SW 1271 (cell line): ENCODE measurements at places on chromosomes 2 and 18.

DNA sequence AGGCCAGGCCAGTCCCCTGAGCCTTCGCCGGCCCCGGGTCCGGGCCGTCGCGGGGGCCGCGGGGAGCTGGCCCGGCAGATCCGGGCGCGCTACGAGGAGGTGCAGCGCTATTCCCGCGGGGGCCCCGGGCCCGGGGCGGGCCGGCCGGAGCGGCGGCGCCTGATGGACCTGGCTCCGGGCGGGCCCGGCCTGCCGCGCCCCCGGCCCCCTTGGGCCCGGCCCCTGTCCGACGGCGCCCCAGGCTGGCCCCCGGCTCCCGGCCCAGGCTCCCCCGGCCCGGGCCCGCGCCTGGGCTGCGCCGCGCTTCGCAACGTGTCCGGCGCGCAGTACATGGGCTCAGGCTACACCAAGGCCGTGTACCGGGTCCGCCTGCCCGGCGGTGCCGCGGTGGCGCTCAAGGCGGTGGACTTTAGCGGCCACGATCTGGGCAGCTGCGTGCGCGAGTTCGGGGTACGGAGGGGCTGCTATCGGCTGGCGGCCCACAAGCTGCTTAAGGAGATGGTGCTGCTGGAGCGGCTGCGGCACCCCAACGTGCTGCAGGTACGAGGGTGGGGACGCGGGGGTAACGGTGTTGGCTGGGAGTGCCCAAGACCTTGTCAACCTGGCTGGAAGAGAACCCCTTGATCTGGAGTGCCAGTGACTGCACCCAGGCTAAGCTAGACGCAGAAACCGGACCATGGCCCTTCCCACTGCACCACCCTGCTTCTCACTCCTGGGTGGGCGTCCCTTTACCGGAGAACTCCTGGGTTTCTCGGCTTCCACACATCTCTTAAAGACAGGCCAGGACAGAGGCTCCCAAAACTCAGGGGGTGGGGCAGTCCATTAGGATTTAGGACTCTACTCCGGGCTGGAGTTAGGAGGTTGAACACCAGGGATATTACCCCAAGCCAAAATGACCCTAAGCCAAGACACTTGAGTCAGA, 739 bp downstream of the PKDCC start:
- DNase-seq, result no peak

DNA sequence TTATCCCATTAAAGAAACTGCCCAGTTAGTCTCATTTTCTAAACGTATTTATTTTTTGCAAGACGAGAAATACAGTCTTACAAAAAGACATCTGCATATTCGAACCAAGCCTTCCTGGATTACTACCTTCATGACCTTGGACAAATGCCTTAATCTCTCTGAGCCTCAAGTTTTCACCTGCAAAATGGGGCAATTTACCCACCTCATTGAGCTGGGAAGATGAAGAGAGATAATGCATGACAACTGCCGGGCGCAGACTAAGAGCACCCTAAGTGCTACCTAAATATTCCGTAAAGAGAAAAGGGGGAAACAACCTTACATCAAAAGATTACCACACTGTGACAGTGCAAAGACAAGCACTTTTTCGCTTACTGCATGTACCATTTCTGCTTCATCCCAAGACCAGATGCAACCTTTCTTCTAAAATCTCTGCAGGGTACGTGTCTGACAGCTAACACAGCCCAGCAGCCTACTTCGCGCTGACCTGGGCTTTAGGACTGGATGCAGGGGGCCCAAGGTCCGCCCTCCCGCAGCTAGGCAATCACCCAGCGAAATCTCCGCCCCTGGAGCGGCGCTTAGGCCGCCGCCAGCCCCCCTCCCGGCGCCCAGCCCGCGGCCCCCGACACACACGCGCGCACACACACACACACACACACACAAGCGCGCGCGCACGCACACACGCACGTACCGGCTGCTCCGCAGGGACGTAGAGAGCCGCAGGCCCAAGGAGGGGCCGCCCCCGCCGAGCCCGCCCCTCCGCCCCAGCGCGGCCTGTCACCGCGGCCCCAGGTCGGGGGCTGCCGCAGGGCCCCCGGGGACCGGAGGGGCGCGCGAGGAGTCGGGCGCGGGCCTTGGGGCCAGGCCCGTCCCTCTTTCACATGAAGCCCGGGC, 766 bp downstream of the MAP3K2 start:
- DNase-seq, result peak; percentile 53

GRCh38 chr2:36461039-36461681, 105.6 kb downstream of the CRIM1 start:
- DNase-seq, result peak; percentile 86

- no peak for DNase-seq
Measured at GRCh38 chr2:205712508-205712907, 30.2 kb downstream of the NRP2 start.

- DNase-seq, result no peak
Measured at GRCh38 chr18:53819174-53819573, 405.3 kb downstream of the MBD2 start.

DNA sequence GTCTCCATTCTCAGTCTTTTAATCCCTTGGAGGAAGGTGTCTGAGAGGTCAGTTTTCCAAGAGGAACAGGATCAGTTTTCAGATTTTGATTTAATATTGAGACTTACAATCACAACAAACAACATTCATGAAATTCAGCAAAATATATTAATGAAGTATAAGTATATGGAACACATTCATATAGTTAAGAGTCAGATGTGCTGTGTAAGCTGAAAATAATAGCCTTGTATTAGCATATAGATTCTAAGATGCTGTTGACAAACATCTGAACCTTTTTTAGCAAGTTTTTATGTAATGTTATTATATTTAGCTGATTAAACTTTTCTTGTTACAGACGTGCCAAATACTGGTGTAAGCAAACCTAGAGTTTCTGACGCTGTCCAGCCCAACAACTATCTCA, 163.9 kb downstream of the PKP4 start:
- no peak for DNase-seq

DNA sequence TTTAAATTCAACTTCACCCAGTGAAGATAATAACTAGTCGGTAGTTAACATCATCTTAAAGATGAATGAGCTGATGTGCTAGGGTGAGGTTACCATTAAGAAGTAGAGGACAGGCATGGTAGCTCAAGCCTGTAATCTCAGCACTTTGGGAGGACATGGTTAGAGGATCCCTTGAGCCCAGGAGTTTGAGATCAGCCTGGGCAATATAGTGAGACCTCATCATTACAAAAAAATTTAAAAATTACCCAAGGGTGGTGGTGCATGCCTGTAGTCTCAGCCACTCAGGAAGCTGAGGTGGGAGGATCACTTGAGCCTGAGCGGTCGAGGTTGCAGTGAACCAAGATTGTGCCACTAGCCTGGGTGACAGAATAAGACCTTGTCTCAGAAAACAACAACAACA, 4.7 kb downstream of the GALNT5 start:
- DNase-seq, result no peak

- DNase-seq, result no peak
Measured at GRCh38 chr2:109066917-109067597, 61.9 kb upstream of the SH3RF3 start.
